Activated CD8-positive, alpha-beta T cell treated with anti-CD3 and anti-CD28 coated beads for 36 hours (primary cell): ENCODE measurements at places on chromosomes 3 and 15. TPM values are rescaled to one million over a fixed set of nuclear protein-coding genes. Genes with fewer than 3 reads are reported as not detected.

DNA sequence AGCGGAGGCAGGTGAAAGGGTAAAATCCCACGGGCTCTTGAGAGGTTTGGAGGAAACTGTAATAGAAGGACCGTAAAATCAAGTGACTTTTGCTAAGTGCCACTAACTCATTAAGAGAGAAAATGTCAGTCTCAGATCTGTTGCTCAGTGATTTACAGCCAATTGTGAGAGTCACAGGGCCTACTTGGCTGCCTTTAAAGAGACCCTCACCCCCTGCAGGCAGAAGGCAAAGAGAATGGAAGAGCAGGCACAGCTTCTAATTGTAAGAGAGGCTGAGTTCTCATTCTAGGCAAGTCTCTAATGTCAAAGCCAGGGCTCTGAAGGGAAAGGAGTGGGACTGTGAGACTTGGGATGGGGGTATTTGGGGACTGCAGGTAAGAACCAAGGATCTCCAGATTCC is 9.3 kb upstream of the SYNM start:
- H3K4me3 ChIP-seq, result no peak overlapping the region
- H3K4me1 ChIP-seq, result peaks cover 1% of the 10 kb centered on the region
- no peaks in the 10 kb centered on the region for H3K36me3 ChIP-seq

GRCh38 chr3:180421221-180421620 is 180.7 kb upstream of the TTC14 start:
- H3K27me3 ChIP-seq, result no peaks in the 10 kb centered on the region
- no peak overlapping the region for H3K4me3 ChIP-seq
- DNase-seq, result no peak
- no peak overlapping the region for H3K27ac ChIP-seq

- H3K27me3 ChIP-seq, result no peaks in the 10 kb centered on the region
- DNase-seq, result no peak
- H3K27ac ChIP-seq, result no peak overlapping the region
- H3K4me1 ChIP-seq, result no peaks in the 10 kb centered on the region
Measured at GRCh38 chr3:168820810-168821415, 725.2 kb upstream of the GOLIM4 start.

DNA sequence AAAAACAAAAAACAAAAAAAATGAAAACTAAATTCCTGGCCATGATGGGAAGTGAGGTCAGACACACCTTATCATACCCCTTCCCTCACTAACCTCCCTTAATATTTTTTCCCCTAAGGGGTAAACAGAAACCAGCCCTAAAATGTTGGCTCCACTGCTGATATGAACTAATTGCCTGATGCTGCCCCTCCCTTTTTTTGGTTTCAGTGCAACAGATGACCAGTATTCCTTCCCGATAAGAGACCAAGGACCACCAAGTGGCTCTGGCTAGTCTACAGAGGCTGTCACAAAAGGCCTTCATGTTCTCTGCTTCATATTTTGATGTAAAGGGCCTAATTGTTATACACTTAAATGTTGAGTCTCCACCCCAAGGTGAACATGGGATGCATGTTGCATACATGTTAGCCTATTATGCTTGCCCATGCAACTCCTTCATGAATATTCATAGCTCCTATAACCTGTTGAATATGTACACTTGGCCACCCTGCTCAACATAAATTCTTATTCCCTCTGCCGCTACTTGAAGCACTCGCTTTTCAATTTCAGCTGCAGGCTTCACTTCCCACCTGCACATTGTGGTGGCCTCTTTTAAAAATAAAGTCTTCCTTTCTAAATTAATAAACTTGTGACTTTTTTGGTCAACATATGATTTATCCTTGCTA is 12.3 kb upstream of the STAC start:
- H3K4me1 ChIP-seq, result no peaks in the 10 kb centered on the region
- no peaks in the 10 kb centered on the region for H3K27me3 ChIP-seq
- DNase-seq, result no peak
- no peaks in the 10 kb centered on the region for H3K36me3 ChIP-seq
- H3K4me3 ChIP-seq, result no peak overlapping the region

- peak; percentile 12 for DNase-seq
- no peak overlapping the region for H3K4me3 ChIP-seq
- H3K36me3 ChIP-seq, result no peaks in the 10 kb centered on the region
- no peak overlapping the region for H3K27ac ChIP-seq
Measured at GRCh38 chr15:75178171-75178937, 23.3 kb upstream of the C15orf39 start.

The CHRD gene
- total RNA-seq, result not detected
